Endodermal cell (in vitro differentiated cells): ENCODE measurements at places on chromosomes 12 and 14.
A peak's percentile ranks its signal among the peaks of the same experiment; 100 is the strongest.

- DNase-seq: no peak
Measured at GRCh38 chr12:110282300-110282860, 1.3 kb downstream of the ATP2A2 start.

DNA sequence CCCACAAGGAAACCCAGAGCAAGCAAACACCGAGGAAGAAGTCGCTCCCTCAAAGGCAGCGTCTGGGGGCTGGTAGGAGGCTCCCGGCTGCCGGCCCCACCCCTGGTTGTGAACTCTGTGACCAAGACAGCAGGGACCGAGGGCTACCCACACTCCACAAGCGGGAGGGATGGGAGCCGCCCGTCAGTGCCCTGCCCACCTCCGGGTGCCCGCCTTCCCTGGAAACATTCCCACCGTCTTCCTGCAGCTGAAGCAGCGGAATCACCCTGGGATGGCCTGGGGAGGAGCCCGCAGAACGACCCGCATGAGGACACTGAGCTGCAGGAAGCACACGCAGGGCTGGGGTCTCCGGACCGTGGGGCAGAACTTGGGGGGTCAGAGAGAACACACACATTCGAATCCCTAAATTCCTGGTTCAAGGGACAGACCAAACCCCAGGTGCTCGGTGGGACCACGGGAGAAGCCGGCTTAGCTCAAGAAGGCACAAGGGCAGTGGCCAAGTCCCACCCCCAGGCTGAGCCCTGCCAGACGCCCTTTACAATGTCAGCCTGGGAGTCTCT lies 33.5 kb upstream of the C14orf180 start:
- DNase-seq: peak; percentile 41

DNA sequence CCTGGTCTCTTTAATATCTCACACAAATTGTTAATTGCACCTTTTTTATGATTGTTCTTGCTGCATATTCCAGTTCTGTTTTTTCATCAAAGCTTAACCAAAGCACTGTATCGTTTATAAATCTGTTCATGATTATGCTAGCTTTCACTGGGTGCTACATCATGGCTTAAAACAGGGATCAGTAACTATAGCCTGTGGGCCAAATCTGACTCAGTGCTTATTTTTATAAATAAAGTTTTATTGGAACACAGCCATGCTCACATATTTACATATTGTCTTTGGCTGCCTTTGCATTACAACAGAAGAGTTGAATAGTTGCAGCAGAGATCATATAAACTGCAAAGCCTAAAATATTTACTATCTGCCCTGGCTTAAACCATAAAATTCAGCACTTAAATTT lies 183.4 kb upstream of the NRXN3 start:
- no peak for DNase-seq

DNA sequence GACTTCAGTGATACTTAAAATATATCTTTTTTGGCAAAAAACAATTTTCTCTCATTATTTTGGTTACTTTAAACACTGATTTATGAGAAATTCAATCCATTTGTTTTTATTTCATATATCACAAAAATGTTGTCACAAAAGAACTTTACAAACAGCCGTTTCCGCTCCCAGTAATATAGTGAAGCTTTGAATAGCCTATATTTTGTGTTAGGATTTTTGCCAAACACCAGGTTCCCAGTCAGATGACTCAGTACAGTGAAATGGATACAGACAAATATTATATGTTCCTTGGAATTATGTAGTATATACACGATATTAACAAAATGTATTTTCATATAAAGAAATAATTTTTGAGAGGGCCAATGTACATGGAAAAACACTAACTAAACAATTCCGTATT lies 411.1 kb downstream of the CCER1 start:
- DNase-seq: no peak

- no peak for DNase-seq
Measured at GRCh38 chr14:21136024-21136423, 19.8 kb downstream of the OR5AU1 start.

DNA sequence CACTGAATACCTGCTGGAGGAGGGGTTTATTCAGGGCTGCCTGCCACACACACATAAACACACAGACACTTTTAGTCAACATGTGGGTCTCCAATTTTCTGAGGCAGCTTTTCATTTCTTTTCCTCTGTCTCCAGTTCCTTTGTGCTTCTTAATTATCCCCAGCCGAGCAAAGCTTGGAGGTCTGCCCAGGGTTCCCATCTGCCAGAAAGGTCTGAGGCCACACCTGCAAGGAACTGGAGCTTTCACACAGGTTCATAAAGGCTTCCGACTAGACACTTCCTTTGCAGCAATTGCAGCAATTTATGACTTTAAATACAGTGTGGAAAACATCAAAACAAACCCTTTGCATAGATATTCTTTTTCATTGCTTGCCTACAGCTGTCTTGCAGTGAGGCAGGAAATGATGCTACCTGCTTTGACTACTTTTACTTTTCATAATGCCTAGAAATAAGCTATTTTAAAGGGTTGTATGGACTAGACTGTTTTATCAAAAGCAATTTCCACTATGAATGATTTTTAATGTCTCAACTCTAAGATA lies 1318.9 kb downstream of the AACS start:
- no peak for DNase-seq

- no peak for DNase-seq
Measured at GRCh38 chr12:50569321-50569720, 64.5 kb downstream of the DIP2B start.

DNA sequence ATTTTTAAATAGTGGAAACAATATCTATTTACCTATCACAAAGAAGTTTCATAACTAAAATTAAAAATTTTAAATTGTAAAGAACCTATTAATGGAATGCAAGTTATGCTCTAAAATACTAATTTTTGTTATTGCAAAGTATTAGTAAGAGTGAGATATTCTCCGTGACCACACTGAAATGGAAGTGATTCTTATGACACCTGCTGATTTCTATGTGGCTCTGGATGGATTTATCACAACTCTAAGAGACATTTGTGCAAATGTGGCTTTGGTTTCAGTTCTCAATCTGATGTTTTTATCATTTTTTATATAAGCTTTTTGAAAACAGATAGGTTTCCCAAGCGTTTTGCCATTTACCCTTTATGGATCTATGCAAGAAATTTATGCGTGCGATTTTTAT lies 497.8 kb downstream of the NAV3 start:
- no peak for DNase-seq

DNA sequence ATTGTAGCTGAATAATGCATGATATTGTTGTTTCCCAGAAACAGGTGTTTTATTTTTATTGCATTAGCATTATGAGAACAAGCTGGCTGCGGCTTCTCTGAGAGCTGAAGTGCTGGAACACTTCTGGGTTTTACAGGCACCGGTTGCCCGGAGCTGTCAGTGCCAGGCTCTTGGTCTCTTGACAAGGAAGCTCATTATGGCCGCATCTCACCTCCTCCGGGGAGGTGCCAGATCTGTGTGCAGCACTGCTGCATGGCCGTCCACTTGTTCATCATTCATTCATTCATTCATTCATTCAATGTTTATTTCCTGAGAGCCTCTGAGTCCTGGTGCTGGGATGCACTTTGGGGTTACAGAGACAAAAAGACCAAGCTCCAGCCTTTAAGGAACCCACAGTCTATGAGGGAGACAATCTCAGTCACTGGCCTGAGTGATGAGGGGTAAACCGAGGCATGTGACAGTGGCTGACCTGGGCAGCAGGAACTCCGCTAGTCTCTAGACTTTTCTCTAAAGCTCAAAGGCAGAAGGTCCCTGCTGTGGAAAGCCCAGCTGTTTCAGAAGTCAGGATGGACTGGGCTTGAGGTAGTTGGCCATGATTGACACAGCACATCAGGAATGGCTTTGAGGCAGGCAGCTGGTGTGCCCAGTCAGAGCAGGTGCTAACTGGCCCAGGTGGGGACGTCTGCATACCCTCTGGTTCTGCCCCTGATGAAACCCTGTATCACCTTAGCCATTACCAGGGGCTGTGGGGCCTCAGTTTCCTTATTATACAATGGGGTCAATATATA lies 181.0 kb downstream of the ADGRD1 start:
- DNase-seq: no peak

DNA sequence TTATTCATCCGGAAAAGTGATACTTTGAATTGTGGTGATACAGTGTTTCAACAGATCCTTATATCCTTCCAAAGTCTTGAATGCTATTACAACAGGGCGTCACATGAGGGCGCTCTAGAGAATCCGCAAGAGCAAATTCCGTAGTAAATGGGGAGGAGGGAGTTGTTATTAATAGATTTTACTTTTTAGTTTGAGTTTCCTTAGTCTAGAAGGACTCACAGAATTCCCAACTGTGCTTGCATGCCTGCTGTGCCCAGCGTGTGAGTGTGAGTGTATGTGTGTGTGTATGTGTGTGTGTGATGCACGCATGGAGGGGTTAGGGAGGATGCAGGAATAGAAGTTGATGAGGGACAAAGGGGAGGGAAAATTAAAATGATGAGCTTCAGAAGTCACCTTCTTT lies 375.3 kb downstream of the C12orf75 start:
- DNase-seq: peak; percentile 87

- peak; percentile 78 for DNase-seq
Measured at GRCh38 chr14:103108749-103109207, 14.3 kb downstream of the EXOC3L4 start.

DNA sequence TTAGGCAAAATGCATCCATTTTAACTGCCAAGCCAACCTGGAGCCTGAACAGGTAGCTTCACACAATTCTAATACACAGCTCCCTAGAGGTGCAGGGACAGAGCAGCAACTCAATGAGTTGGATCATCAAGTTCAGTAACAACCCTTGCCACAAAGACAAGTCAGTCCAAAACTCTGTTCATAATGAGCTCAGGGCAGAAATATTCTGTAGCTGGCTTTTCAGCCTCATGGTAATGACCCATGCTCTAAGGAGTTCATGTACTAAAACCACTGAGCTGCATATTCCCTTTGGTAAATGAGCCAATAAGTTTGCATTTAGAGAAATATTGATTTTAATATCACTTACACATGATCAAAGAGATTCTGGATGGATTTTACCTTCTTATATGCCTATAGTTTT lies 316.1 kb downstream of the SEC23A start:
- no peak for DNase-seq

DNA sequence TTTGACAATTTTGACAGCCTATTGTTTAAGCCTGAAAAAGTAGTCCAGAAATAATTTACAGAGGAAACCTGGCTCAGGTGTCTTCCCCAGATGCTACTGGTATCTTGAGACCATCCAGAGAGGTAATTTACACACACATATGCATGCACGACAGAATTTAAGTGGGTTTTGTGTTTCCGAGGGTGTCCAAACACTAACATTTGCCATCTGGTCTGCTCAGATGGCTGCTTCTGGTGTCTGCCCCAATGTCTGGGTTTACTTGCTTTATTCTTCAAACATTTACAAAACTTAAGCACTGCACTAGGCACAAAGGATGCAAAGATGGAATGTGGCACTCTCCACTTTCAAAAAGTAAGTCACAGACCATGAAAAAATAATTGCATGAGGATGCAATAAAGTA lies 226.6 kb upstream of the EGLN3 start:
- no peak for DNase-seq

DNA sequence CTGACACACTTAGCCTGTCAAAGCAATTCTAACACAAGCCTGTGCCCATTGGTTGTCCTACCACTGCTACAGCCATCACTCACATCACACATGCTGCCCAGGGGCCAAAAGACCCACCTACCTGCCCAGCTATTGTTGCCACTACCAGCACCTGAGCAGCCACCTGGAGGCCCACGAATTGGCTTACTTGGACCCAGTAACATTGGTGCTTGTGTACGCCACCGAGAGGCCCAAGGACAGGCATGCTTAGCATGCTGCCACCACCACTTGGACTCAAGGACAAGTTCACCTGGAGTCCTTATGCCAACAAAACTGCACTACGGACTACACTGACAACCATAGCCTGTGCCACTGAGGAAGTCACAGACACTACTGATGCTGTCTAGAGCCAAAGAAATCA lies 221.1 kb downstream of the SLC38A4 start:
- no peak for DNase-seq

GRCh38 chr12:115618105-115618504 lies 659.4 kb downstream of the MED13L start:
- no peak for DNase-seq

DNA sequence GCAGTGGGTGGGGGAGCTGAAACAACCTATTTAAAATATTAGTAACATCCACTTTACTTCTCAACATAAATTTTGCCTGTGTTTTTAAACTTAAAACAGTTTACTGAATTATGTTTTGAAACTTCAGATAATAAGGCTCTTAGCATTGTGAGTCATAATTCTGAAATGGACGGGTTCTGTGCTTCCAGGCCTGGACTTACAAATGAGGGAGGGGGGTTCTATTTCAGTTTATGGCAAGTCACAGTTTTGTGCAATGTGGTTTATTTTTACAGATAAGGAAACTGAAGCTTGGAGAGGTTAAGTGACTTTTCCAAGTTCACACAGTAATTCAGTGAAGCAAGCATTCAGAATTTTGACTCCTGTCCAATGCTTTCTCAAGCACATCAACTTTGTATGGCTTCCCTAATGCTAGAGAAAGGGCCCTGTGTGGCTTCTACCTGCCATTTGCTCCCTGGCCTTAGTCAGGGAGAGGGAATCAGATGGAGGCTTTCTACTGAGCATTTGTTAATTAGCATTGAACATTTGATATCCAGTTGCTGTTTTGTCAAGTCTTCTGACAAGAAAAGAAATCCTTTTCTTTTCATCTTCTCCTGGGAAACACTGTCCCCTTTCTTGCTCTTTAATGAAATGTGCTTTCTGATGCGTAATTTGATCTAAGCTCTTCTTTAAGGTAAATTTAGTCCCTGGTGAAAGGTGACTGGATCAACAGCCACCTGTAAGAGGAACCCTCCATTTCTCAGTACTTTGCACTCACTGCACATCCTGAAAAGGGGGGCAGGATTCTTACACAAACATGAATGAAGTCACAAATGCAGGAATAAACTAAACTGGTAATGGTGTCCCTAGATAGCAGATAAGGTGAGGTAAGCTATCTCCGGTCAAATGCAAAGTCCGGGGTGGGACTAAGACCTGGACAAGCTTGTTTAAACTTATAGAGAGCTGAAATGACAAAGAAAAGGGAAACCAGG lies 2.5 kb upstream of the SALL2 start:
- DNase-seq: peak; percentile 38

DNA sequence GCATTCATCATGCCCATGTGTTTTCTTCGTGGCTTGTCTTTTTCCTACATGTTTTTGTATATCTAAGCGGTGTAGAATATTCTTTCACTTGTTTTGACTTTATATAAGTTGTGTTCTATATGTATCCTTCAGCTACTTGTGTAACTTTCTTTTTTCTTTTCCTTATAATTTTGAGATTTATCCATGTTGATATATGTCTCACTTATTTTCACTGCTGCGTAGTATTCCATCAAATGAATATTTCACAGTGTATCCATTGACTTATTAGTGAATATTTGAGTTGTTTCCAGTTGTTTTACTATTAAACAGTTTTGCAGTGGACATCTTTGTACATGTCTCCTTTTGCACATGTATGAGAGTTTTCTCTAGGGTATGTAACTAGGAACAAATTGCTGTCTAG lies 43.9 kb downstream of the BORCS5 start:
- DNase-seq: no peak

- DNase-seq: no peak
Measured at GRCh38 chr12:70332236-70332635, 33.9 kb upstream of the KCNMB4 start.

- DNase-seq: peak; percentile 88
Measured at GRCh38 chr12:39626033-39626814, 6.6 kb upstream of the ABCD2 start.
